Activated naive CD4-positive, alpha-beta T cell treated with anti-CD3 and anti-CD28 coated beads, Interleukin-2, amount 50 U/mL, for 72 hours (primary cell): ENCODE measurements at places on chromosomes 13 and 19. TPM values are rescaled to one million over a fixed set of nuclear protein-coding genes. Genes with fewer than 3 reads are reported as not detected.
A peak's percentile ranks its signal among the peaks of the same experiment; 100 is the strongest.

POMP gene
- 101 TPM for total RNA-seq

DNA sequence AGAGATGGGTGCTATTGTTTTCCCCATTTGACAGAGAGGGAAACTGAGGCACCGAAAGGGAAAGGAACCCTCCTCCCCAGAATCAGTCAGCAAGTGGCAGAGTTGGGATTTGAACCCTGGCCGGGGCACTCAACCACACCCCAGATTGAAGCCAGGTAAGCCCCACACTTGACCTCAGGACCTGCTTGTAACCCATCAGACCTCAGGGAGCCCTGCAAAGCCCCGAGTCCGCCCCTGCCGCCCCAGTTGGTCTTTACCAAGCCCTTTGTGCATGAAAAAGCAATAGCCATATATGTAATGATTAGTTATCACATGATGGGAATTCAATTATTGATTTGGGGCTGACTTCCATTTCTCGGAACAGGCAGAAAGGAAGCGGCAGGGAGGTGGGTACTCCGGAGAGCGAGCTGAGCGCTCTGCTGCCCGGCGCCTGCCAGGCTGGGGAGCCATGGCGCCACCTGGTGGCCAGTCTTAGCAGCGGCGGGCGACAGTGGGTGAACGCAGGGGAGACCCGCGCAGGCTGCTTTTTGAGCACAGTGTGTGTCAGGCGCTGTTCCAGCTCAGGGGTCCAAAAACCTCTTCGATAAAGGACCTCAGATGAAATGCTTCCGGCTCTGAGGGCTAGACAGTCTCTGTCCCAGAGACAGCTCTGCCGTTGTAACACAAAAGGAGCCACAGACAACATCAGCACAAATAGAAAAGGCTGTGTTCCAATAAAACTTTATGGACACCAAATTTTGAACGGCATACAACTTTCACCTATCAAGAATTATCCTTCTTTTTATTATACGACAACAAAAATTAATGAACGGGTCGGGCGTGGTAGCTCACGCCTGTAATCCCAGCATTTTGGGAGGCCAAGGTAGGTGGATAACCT, 82.9 kb upstream of the CACNA1A start:
- peak; percentile 77 for DNase-seq

DNA sequence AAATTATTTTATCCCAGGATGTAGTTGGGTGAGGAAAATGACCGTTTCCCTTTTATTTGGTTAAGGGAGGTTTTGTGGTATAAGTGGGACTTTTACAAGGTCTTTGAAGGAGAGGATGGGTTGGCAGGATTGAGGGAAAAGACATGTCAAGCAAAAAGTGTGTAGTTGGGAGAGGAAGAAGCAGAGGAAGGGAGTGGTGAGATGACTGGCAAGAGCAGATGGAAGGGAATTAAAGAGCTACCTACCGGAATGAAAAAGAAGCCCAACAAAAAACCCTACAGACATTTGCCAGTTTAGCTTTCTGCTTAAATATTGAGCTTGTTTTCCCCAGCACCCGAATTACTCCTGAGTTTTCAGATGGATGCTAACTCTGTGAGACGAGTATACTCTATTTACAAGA, 19.6 kb downstream of the FRY start:
- DNase-seq = no peak

DNA sequence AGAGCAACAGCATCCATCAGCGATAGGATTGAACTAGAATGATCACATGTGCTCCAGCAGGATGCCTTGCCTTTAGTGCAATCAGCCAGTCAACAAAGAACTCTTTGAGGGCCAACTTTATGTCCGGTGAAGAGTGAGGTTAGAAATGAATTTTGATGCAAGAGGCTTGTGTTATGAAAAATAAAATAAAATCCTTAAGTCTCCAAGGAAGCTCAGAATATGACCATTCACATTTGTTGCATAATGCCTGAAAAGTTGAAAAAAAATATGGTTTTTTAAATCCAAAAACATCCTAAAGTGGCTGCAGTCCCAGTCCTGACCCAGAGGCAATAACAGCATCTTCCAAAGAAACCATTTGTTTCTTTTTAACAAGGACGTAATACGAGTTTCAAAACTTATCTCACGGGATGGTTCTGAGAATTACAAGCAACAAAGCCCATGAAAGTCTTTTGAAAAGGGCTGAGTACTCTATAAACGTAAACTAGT, 61.3 kb downstream of the DCLK1 start:
- DNase-seq = no peak
